ENCODE measurements at places on chromosomes 11 and 22.

DNA sequence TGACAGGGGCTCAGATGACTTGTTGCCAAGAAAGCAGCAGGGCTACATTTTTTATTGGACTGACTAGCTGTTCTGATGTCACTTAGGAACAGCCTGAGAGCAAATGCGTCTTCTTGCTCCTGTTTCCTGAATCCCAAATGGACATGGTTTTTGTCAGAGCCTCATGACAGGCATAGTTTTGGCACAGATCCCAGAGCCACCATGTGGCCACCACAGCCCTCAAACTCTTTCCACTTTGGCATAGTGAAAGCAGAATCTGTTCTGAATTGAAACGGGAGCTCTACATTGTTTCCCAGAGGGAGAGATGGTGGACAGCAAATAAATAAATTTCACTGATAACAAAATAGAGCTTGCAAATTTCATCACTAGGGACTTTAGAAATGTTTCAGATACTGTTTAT, 222.2 kb downstream of the C11orf87 start:
- peak; percentile 29 for DNase-seq

DNA sequence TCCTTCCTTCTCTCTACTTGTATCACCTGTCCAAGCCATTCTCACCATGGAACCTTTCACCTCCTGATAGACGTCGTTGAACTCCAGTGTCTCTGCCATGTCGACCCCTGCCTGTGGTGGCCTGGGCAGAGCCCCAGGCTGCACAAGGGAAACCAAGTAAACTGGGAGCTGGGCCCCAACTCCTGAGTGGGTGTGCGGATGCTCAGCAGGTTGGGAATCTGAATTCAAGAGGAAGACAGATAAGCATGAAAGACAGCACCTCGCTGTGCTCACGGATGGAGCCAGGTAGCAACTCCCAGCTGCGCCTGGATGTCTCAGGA, 709 bp downstream of the SSRP1 start:
- no peak for DNase-seq

DNA sequence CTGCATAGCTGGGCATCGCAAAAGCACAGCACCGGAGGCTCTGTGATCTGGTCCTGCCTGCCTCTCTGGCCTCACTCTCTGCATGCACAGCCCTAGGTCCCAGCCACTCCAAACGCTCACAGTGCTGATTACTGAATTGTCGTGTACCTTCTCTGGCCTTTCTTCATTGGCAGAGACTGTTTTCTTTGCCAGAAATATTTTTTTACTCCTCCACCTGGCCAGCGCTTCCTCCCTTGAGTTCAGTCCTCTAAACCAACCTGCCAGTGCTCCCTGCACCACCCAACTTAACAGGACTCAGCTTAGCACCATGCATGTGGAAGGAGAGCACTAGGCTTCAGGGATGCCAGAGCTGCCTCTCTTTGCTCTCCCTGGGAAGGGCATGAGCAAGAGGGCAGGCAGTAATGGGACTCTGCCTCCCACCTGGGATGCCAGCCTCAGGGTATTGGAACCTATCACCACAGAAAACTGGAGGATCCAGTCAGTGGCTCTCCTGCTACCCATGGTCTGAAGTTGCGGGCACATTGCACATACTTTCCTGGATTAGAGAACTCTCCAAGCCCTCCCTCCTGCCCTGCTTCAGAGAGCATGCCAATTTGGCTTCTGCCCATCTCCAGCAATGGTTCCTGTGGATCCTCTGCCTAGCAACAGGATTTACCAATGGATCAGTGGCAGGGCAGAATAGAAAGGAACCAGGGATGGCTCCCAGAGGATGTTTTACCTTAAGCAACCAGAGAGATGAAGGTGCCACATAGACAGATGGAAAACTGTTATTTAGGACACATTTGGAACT, 37.0 kb upstream of the GNAZ start:
- DNase-seq = no peak

DNA sequence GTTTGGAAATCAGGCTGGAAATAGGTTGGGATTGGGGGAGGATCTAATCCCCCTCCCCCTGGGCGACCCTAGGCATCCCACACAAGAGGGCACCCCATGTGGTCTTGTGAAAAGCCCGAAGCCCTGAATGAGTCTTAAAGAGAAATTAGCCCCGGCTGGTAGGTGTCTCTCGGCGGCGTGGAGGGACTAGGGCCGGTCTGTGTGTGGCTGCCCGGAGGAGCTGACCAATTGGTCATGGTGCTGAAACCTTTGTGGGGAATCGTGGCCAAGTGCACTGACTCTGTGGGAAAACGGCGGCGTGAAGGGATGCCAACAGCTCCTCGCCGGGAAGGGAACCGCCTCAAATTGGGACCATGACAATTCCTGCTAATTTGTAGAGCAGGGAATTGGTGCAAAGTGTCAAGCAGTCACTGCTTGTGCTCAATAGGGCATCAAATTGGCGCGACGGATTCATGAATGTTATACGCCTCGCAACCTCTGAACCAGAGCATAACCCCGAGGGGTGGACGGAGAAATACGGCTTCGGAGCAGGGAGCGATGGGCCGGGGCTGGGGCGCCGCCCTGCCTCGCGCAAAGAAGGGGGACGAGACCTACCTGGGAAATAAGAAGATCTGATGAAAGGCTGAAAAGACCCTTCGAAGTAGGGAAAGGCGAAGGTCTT, 1.5 kb downstream of the DBX1 start:
- peak; percentile 71 for DNase-seq

DNA sequence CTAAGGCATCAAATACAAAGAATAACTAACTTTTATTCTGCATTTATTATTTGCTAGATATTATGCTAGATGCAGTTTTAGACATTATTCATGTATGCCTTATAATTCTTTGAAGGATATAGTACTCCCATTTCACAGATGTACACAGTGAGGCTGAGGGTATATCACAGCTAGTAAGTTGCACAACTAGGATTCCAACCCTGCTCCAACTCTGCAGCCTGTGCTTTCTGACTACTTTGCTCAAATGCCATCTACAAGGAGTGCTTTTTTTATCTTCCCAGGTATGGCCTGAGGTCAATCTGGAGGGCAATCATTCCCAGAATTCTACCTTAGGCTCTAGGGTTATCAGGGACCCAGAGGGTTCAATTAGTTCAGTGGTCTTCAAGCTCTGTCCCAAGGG, 28.4 kb downstream of the NUP160 start:
- DNase-seq = no peak

- no peak for DNase-seq
Measured at GRCh38 chr11:44179173-44179572, 83.7 kb downstream of the EXT2 start.

- no peak for DNase-seq
Measured at GRCh38 chr22:44544816-44545433, 46.9 kb upstream of the RTL6 start.

DNA sequence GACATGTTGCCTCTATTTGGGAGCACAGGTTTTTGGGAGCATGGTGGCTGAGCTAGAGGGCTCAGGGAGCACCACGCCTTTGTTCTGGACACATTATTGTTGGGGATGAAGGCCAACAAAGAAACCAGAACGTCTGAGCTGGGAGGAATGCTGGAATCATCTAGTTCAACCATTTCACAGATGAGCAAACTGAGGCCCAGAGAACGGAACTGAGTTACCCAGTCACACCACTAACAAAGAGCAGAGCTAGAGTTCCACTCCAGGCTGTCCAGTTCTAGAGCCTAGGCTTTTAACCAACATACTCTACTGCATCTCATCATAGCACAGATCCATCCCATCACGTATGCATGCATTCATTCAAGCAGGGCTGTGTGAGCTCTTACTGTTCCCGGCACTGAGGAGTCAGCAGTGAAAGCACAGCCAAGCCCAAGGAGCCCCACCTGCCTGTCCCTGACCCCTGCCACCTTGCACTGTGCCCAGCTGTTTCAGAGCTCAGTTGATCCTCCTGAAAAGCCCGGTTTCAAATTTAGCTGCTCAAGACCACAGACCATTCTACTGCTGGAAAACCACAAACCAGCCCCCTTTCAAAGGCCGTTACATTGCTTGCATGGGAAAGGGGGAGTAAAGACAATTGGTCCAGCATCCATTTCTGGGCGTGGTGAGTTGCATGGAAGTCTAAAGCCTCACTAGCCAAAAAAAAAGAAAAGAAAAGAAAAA, 16.9 kb upstream of the TCF20 start:
- DNase-seq = no peak

GRCh38 chr11:75733431-75734107, 15.9 kb downstream of the MOGAT2 start:
- no peak for DNase-seq

GRCh38 chr11:69721745-69722144, 17.9 kb upstream of the FGF19 start:
- DNase-seq = no peak

DNA sequence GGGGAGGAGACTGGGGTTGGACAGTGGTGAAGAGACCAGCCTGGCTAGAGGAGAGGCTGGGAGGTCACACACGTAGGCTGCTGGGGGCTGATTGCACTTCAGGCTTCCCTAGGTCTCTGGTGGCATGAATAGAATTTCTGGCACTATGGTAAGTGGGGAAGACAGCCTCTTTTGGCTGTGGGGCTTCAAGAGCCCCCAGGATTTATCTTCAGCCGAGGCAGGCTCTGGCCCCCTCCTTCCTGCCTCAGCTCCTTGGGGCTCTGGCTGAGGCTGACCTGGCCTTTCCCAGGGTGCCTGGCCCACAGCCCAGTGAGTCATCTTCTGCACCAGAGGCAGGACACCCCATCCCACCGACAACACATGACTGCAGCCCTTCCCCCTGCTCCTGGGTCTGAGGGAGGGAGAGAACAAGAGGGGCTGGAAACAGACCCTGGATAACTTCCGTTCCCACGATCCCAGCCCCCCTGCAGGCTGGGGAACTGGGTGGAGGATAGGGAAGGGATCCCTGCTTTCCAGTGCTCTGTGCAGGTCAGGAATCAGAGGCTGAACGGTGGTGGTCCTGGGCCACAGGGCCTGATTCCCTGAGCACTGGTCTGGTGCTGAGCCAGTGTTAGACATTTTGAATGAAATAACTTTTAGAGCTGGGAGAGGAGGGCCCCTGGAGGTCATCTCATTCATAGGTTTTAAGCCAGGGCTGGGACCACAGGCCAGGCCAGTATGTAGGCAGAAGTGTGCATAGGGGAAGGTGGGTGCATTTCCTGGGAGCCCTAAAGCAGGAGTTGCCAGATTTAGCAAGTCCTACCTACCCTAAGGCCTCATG, 26.5 kb downstream of the ARHGEF17 start:
- DNase-seq = peak; percentile 91

GRCh38 chr22:23533771-23534191, 46.3 kb downstream of the IGLL1 start:
- DNase-seq = no peak

DNA sequence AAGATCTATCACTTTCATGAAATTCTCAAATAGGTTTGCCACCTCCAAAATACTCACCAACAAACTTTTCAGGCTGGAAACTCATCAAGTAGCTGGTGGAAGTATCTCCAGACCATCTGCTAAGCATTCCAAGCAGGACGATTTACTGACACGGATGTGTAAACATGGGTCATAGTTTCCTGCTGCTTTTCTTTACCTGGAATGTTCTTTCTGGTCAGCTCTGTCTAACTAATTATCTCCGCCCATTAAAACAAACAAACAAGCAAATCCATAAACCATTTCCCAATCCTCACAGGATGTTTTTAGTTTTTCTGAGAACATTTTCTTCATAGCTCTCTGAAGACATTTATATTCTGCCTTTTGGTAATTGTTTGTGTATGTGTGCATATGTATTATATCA, 397.0 kb downstream of the METTL15 start:
- DNase-seq = no peak

- peak; percentile 40 for DNase-seq
Measured at GRCh38 chr11:92865352-92865751, 104.1 kb upstream of the MTNR1B start.

GRCh38 chr22:19290400-19291217, 910 bp downstream of the CLTCL1 start:
- DNase-seq = peak; percentile 30

GRCh38 chr11:132126973-132127899, 756.8 kb downstream of the NTM start:
- peak; percentile 70 for DNase-seq

DNA sequence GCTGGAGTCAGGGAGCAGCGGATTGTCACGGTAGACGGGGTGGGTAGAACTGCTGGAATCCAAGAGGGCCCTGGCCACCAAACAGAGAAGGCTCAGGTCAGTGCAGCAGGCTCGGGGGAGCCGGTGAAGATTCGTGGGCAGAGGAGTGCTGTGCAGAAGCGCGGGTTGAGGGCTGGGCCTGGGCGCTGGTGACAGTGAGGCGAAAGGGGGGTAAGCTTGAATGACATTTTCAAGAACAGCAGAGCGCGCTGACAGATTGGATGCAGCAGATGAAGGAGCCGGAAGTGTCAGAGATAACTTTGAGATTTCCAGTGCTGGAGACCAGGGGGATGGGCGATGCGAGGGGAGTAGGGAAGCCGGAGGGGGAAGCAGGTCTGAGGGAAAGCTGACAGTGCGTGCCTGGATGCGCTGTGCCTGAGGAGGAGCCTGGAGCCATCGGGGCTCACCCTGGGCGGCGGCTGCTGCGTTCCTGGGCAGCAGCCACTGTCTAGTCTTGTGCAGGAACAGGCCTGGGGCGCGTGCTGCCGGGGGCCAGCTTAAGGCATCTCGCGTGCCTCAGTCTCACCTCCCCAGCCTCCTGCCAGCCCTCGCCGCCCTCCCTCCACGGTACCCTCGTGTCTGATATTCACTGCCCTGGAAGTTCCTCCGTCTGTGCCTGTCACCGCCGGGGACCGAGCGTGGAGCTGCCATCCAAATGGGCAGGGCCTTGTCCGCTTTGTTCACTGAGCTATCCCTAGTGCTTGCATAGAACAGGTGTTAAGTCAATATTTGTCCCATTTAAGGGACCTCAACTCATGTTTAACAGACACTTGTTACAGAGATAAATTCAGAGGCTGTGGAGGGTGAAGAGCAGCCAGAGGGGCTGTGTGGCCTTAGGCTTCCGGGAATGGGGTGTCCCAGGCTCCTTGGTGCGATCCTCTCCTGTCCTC, 5.2 kb downstream of the GRIK4 start:
- no peak for DNase-seq

DNA sequence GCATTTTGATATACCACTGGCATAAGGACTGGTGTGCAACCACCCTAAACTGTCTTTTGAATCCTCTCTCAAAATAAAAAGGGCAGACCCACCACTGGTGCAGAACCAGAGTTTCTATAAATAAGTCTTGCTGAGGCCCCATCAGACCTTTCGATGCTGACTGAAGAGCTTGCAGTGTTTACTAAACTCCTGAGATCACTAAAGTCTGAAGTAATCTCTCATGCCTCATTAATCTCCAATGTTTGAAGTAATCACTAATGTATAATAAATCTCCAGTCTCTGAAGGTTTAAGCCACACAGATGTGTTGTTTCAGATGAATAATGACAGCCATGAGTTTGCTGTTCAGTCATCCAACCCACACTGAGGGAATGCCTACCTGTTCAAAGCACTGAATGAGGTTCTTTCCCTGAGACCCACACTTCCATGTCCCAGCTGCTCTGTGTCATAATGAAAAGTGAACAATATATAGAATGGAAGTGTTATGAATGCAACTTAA, 50.6 kb upstream of the DEUP1 start:
- no peak for DNase-seq

GRCh38 chr11:119473226-119473625, 50.3 kb upstream of the THY1 start:
- DNase-seq = no peak

DNA sequence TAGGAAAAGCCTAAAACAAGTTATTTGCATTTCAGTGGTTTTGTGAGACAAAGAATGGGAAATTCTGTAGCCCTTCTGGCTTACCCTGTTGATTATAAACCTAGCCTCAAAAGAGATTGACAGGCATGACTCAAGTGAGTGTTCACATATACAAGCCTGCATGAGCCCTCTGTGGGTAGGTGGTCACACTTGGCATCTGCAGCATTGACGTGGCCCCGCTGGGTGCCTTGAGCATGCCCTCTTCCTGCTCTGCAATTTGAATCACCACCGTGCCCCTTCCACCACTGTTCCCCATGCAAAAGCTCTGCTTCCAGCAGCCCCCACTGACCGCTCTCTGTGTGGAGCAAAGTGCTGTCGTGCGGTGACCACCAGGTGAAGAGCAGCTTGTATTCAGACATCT, 21.0 kb upstream of the ADSL start:
- no peak for DNase-seq
